Activated CD8-positive, alpha-beta memory T cell treated with anti-CD3 and anti-CD28 coated beads, Interleukin-2, amount 10 ng/mL, durations not matched to agents 7 days and 5 days (primary cell): ENCODE measurements at places on chromosomes 6 and 20. TPM values are rescaled to one million over a fixed set of nuclear protein-coding genes. Genes with fewer than 3 reads are reported as not detected.

Gene TENT5A
- 3.7 TPM for total RNA-seq

DNA sequence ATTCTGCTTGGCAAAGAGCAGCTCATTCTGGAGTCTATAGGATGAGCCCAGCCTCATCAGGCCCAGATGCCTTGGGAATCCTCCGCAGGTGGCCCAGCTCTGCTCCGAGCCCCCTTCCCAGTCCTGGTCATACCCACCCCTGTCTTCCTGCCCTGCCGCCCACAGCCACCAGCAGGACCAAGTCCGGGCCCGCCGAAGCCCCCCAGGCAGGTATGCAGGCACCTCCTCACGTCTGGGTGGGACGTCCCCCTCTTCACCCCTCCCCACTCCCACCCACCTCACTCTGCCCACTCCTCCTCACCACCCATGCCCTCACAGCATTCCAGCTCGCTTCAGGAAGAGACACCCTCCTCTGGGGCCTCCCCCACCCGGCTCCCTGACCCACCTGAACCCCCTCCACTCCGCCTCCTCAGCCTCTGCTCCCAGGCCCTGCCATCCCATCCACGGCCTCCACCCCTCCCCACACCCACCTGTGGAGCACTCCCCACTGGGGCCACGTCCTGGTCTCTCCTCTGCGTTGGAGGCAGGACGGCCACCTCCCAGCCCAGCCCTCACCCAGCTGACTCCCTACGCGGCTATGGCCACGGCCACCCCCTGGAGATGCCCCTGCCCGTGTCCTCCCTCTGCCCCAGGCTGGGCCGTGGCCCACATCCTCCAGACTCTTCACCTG lies 43.4 kb downstream of the KCNQ2 start:
- no peak for DNase-seq

DNA sequence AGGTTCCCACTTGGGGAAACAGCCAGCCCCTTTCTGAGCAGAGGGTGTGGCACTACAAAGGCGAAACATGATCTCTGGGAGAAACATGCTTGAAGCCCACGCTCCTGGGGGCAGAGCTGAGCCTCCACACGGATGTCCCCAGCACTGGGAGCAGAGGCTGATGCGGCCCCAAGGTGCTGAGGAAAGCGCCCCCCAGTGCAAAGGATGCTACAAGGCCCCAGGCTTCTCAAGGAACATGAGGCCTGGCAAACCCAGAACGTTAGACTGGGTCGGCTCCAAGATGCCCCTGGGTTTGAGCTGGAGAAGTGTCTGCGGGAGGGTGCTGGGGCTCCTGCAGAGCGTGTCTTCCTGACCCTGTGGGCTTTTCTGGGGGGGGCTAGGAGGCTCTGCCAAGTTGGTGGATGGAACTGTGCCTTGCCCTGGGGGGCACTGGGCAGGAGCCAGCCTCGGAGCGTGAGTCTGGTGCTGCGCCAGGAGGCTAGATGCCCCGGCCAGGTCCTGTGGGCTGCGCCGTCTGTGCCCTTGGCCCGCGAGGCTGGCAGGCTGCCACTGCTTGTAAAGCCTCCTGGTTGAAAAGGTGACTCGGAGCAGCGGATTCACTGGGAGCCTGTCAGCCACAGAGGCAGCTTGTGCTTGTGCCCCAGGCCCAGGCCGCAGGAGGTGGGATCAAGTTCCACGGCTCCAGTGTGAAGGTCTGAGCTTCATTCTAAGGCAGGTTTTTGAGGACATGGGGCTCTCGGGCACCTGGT lies 8.1 kb downstream of the SYNJ2 start:
- DNase-seq: no peak

- DNase-seq: peak; percentile 52
These were observed 17.1 kb downstream of the HIVEP2 start for GRCh38 chr6:142927904-142928303.

GRCh38 chr6:158564243-158565121 lies 4.6 kb downstream of the TMEM181 start:
- peak; percentile 84 for DNase-seq
